Epithelial cell of umbilical artery (primary cell): ENCODE measurements at places on chromosomes 4 and X. TPM values are rescaled to one million over a fixed set of nuclear protein-coding genes. Genes with fewer than 3 reads are reported as not detected.

Gene CXCR3
- not detected in 2 replicates for total RNA-seq

Gene FGB
- total RNA-seq, result not detected in 2 replicates

Gene ATP2B3
- total RNA-seq, result not detected in 2 replicates

Gene RHOXF1
- not detected in 2 replicates for total RNA-seq

Gene RGS12
- total RNA-seq, result 39.0 and 42.9 TPM in 2 replicates

Gene SORBS2
- total RNA-seq, result 30.4 and 37.4 TPM in 2 replicates

Gene CT45A2
- total RNA-seq, result not detected in 2 replicates

Gene PLAC8
- under 0.01 TPM in 1 of 2 replicates, not detected in the other for total RNA-seq

Gene AR
- total RNA-seq, result under 0.01 and 0.15 TPM in 2 replicates

Gene PABPC5
- 1.2 and 1.3 TPM in 2 replicates for total RNA-seq

Gene RGN
- under 0.01 and 0.61 TPM in 2 replicates for total RNA-seq

Gene SPANXC
- total RNA-seq, result not detected in 2 replicates

Gene TMEM33
- 53.3 and 54.3 TPM in 2 replicates for total RNA-seq

Gene HNRNPD
- total RNA-seq, result 35.4 and 41.0 TPM in 2 replicates

Gene NLGN3
- 0.15 TPM in 1 of 2 replicates, not detected in the other for total RNA-seq
